ENCODE measurements at places on chromosomes 5 and 9. TPM values are rescaled to one million over a fixed set of nuclear protein-coding genes. Genes with fewer than 3 reads are reported as not detected.

Gene C9orf153
- total RNA-seq = 0.42 TPM

DNA sequence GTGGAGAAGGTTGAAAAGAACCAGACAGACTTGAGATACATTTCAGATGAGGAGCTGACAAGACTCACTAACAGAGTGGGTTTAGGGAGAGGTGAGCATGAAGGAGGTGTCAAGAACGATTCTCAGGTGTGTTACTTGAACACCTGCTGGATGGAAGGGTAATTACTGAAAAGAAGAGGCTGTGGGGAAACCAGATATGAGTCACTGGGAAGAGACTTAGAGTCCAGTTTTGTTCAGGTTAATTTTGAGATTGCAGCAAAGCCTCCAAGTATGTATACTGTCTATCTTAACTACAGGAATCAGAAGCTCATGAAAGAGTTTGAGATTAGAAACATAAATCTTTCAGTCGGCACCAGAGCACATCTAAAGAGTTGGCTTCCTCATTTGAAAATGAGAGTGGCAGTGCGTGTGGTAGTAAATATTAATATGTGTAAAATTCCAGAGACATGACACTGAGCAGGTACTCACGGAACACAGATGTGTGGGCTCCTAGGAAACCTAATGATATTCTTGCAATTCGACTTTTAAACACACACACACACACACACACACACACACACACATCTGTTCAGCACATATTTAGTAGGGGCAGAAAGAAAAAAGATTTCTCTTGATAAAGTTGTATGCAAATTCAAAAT lies 197.1 kb downstream of the CDH18 start:
- no peak overlapping the region for H3K27ac ChIP-seq
- no peak overlapping the region for H3K4me3 ChIP-seq
- H3K27me3 ChIP-seq = no peaks in the 10 kb centered on the region
- no peaks in the 10 kb centered on the region for H3K36me3 ChIP-seq

GRCh38 chr5:31962351-31962751 lies 211.8 kb downstream of the GOLPH3 start:
- no peaks in the 10 kb centered on the region for H3K27me3 ChIP-seq
- DNase-seq = no peak
- H3K4me3 ChIP-seq = no peak overlapping the region
- H3K27ac ChIP-seq = no peak overlapping the region

GRCh38 chr5:98402130-98402529 lies 371.3 kb upstream of the RGMB start:
- H3K27me3 ChIP-seq = no peaks in the 10 kb centered on the region
- no peaks in the 10 kb centered on the region for H3K4me1 ChIP-seq
- no peaks in the 10 kb centered on the region for H3K36me3 ChIP-seq
- DNase-seq = no peak
- H3K4me3 ChIP-seq = no peak overlapping the region
- no peak overlapping the region for H3K27ac ChIP-seq

- no peaks in the 10 kb centered on the region for H3K4me1 ChIP-seq
- no peak overlapping the region for H3K27ac ChIP-seq
- H3K27me3 ChIP-seq = no peaks in the 10 kb centered on the region
- H3K4me3 ChIP-seq = no peak overlapping the region
- no peak for DNase-seq
Measured at GRCh38 chr5:120582635-120583034, 118.5 kb downstream of the PRR16 start.

- H3K36me3 ChIP-seq = no peaks in the 10 kb centered on the region
- H3K4me1 ChIP-seq = no peaks in the 10 kb centered on the region
- DNase-seq = no peak
- H3K27me3 ChIP-seq = no peaks in the 10 kb centered on the region
- H3K27ac ChIP-seq = no peak overlapping the region
- H3K4me3 ChIP-seq = no peak overlapping the region
Measured at GRCh38 chr9:14561929-14562405, 131.3 kb downstream of the ZDHHC21 start.

DNA sequence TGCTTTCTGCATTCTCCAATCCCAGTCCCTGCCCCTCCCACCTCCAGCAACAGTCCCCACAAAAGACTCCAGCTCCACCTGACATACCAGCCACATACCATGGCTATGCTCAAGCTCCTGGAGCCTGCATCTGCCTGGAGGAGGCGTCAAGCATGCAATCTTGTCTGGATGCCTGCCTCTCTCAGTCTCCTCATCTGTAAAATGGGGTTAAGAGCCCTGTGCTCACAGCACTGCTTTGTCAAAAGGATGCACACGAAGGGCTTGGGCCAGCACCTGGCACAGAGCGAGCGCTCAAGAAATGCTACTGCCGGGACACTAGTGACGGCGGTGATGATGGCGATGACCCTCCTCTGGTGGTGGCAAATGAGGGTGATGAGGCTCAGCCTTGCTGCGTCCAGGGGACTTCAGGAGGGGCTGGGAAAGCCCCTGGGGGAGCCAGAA lies 202.9 kb upstream of the IER5L start:
- DNase-seq = no peak
- no peak overlapping the region for H3K4me3 ChIP-seq
- peaks cover 6% of the 10 kb centered on the region for H3K4me1 ChIP-seq
- no peaks in the 10 kb centered on the region for H3K36me3 ChIP-seq

GRCh38 chr5:171462928-171463861 lies 43.7 kb downstream of the FGF18 start:
- no peak overlapping the region for H3K4me3 ChIP-seq
- H3K27me3 ChIP-seq = no peaks in the 10 kb centered on the region
- no peaks in the 10 kb centered on the region for H3K4me1 ChIP-seq
- no peak overlapping the region for H3K27ac ChIP-seq
- no peaks in the 10 kb centered on the region for H3K36me3 ChIP-seq

DNA sequence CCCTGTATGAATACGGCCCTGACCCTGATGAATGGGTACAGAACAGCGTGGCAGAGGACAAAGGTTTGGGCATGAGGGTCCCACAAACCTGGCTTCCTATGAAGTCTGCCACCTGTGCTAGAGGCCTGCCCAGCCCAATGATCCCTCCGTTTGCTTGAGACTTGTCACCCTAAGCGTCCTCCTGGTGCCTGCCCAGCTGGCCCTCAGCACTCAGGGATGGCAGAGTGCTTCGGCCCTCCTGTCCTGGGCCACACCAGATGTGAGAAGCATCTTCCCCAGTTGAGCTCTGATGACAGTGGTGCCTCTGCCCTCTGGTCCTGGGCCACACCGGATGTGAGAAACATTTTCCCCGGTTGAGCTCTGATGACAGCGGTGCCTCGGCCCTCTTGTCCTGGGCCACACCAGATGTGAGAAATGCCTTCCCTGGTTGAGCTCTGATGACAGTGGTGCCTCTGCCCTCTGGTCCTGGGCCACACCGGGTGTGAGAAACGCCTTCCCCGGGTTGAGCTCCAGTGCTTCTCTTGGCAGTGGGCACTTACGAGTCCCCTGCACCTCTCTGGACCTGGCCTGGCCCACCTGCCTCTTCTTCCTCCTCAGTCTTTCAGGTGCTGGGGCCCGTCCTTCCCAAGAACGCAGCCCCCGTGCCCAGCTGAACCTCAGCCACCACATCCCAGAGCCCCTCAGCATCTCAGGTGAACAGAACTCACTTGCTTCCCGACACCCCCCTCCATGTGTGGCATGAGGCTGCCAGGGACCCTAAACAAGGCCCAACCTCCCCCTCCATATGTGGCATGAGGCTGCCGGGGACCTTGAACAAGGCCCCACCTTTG lies 253.1 kb upstream of the IRX1 start:
- H3K4me3 ChIP-seq = no peak overlapping the region
- H3K27me3 ChIP-seq = no peaks in the 10 kb centered on the region
- no peaks in the 10 kb centered on the region for H3K36me3 ChIP-seq

GRCh38 chr9:89461265-89461664 lies 36.6 kb downstream of the SEMA4D start:
- H3K27me3 ChIP-seq = no peaks in the 10 kb centered on the region
- no peak overlapping the region for H3K27ac ChIP-seq
- no peak for DNase-seq
- no peaks in the 10 kb centered on the region for H3K4me1 ChIP-seq
- no peaks in the 10 kb centered on the region for H3K36me3 ChIP-seq

DNA sequence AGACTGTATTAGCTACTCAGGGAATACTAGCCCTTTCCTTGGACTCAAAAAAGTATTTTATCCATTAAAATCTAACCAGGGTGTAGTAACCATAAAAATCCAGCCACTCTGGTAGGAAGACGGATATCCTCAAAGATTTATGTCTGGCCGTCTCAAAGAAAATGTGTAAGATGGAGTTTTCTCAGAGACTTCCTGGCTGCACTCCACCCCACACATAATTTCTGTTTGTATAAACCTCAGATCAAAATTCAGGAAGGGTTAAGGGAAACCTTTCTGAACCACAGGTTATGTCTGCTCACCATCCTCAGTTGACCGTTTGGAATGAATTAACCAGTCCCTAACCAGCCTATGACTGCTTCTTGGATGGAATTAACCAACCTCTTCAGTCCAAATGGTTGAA lies 13.8 kb upstream of the SMIM23 start:
- DNase-seq = no peak
- no peaks in the 10 kb centered on the region for H3K4me1 ChIP-seq
- no peaks in the 10 kb centered on the region for H3K36me3 ChIP-seq
- H3K27me3 ChIP-seq = no peaks in the 10 kb centered on the region

DNA sequence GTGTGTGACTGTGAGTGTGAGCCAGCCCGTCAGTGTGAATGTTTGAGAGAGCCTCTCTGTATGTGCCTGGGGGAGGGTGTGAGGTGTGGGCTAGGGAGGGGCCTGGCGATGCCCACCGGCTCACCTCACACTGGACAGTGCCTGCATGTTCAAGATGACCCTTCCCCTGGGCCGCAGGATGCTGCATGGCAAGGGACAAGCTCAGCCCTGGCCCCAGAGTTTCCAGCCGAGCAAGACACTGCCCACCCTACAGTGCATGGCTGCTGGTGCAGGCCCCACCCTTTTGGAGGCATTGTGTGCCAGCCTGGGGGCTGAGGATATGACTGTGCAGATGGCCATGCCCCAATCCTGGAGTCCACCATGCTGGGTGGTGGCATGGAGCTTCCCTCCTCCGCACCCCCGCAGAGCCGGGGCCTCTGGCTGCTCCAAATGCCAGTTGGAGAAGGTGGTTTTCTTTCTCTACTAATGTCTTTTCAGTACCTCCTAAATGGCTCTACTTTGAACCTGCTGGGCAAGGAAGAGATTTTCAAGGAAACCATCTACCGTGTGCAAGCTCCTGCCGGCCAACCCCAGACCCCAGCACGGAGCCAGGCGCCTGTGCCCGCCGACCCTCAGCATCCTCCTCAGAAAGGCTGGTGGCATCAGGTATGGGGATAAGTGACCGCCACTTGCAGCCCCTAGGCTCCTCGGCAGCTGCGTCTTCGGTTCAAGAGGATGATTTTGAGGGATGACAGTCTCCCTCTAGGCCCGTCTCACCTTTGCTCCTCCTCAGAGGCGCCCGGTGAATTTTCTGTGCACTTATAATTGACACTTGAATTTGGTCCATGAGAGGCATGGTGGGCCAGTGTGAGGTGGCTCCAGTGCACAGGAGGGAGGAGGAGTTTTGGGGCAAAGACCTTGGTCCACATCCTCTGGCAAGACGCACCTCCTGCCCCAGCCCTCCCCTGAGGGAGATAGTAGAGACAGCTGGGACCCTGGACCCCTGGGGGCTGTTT lies 27.7 kb downstream of the FGD3 start:
- H3K27ac ChIP-seq = no peak overlapping the region
- H3K27me3 ChIP-seq = no peaks in the 10 kb centered on the region
- H3K36me3 ChIP-seq = no peaks in the 10 kb centered on the region
- no peaks in the 10 kb centered on the region for H3K4me1 ChIP-seq
- H3K4me3 ChIP-seq = no peak overlapping the region

- no peaks in the 10 kb centered on the region for H3K4me1 ChIP-seq
- no peaks in the 10 kb centered on the region for H3K27me3 ChIP-seq
- no peaks in the 10 kb centered on the region for H3K36me3 ChIP-seq
- no peak overlapping the region for H3K4me3 ChIP-seq
- no peak for DNase-seq
Measured at GRCh38 chr9:88792502-88792901, 198.8 kb upstream of the S1PR3 start.

DNA sequence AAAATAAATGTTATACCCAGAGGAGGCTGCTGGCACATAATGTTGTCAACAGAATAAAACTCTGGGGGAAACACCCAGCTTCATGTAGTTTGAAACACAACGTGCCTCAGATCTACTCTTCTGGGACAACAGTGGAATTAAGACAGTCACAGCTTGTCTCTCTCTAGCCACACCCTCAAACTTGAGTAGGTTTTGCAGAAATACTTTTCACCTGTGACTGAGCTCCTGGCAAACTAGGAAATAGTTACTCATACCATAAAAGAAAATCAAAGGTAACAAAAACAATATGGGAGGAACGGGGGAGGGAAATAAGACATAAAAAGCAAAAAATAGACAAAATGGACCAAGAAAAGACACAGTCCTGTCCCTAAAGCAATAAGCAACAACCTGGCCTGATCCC lies 14.4 kb downstream of the ELAVL2 start:
- H3K4me1 ChIP-seq = no peaks in the 10 kb centered on the region
- no peaks in the 10 kb centered on the region for H3K27me3 ChIP-seq
- no peaks in the 10 kb centered on the region for H3K36me3 ChIP-seq

GRCh38 chr9:125757834-125758233 lies 10.7 kb downstream of the PBX3 start:
- H3K4me1 ChIP-seq = peaks cover 21% of the 10 kb centered on the region
- H3K27me3 ChIP-seq = no peaks in the 10 kb centered on the region
- H3K4me3 ChIP-seq = no peak overlapping the region
- H3K36me3 ChIP-seq = no peaks in the 10 kb centered on the region
- DNase-seq = no peak

DNA sequence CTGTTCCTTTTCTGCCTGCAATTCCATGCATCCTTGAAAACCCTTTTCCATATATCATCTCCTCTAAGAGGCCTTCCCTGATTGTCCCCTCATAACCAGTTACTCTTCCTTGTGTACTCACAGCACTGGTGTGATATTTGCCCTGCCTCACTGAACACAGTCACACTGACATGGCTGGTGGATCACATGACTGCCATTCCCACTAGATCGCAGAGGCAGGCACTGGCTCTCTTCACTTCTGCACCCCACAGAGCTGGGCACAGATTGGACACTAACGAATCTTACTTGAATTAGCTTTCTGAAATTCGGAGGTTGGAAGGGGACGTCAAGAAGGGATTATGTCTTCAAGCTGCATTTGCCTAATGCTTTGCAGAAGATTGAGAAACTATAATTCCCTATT lies 208.0 kb downstream of the PAPPA start:
- H3K4me3 ChIP-seq = no peak overlapping the region
- no peaks in the 10 kb centered on the region for H3K27me3 ChIP-seq
- DNase-seq = no peak
- no peaks in the 10 kb centered on the region for H3K36me3 ChIP-seq
- no peaks in the 10 kb centered on the region for H3K4me1 ChIP-seq
- H3K27ac ChIP-seq = no peak overlapping the region
